Activated CD4-positive, alpha-beta T cell treated with anti-CD3 and anti-CD28 coated beads, Interleukin-2, amount 10 ng/mL, durations not matched to agents 24 days and 14 days (primary cell): ENCODE measurements at places on chromosomes 1 and 21. TPM values are rescaled to one million over a fixed set of nuclear protein-coding genes. Genes with fewer than 3 reads are reported as not detected.

Gene FCRL6
- not detected in 2 replicates for total RNA-seq

Gene SNRNP40
- total RNA-seq = 132 and 133 TPM in 2 replicates

DNA sequence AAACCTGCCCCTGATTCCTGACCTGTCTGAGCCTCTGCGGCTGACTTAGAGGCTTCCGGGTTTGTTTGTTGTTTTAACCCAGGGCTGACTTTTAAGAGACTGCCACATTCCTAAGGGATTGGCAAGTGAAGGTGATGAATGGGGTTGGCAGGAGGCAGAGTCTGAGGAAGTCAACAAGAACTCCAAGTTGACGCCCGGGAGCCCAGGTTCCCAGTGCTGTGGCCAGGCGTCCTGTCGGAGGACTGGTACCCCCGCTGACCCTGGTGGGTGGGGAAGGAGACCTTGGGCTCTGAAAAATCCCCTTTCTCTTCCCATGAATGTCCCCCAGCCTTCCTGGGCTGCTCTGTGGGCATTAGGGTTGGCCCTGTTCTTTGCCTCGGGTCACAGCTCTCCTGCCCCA, 19.7 kb upstream of the EPS8L3 start:
- H3K4me3 ChIP-seq = no peak overlapping the region
- H3K36me3 ChIP-seq = peaks cover 1% of the 10 kb centered on the region
- no peak for DNase-seq
- no peaks in the 10 kb centered on the region for H3K27me3 ChIP-seq

DNA sequence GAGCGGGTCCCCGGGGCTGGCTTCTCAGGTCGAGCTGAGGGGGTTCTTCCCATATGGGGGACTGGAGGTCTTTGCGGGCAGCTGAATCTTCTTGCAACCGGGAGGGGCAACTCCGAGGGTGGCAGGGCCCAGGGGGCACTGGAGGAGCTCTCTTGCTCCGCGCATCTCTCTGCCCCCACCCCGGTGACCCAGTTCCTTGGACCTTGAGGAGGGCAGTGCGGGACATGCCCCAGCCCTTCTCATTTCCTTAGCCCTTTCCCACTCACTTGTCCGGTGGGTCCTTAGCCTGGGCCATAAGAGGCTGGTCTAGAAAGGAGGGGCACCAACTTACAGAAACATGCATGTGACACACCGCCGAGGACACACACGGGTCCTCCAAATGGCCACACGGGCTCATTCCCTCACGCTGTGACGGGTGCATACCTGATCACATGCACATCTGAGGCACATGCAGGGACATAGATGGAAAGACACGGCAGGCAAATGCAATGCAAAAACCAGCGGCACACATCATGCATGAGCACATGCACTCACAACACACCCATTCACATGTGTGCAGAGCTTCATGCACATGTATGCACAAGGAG, 630 bp downstream of the HPCA start:
- no peak overlapping the region for H3K4me3 ChIP-seq
- peaks cover 74% of the 10 kb centered on the region for H3K27me3 ChIP-seq
- DNase-seq = no peak
- no peaks in the 10 kb centered on the region for H3K4me1 ChIP-seq
